Mucosa of descending colon (tissue), 3 donors: ENCODE measurements at places on chromosomes 7 and 10. TPM values are rescaled to one million over a fixed set of nuclear protein-coding genes. Genes with fewer than 3 reads are reported as not detected.

DNA sequence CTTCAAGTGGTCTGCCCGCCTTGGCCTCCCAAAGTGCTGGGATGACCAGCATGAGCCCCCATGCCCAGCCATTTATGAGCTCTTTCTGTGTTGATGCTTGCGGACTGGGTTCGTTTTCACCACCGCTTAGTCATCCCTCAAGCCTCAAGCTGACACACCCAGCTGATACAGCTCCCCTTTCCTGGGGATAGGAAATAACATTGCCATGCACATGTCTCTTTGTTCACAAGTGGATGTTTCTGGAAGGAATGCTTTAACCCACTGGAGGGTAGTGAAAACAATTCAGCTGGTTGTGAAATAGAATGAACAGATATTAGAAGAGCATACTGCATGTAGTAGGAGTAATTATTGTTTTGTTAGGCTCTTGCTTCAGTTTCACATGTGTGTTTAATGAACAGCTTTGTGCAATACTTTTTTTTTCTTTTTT is 8.5 kb upstream of the METTL27 start:
- DNase-seq: peak; percentile 55

Gene AGAP9
- total RNA-seq: 17.4 TPM

DNA sequence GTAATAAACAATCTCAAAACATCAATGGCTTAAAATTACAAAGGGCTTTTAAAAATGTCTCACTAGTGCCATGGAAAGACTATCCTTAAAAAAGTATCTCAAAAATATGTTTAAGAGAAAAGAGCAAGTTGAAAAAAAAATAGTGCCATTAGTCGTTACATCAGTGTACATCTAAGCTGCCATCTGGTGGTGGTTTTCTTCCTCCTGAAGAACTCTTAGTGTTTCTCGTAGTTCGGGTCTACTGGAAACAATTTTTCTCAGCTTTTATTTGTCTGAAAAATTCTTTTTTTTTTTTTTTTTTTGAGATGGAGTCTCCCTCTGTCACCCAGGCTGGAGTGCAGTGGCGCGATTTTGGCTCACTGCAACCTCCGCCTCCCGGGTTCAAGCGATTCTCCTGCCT is 5.9 kb upstream of the GARIN1A start:
- no peak for DNase-seq

Gene DPYSL4
- 0.46 TPM for total RNA-seq

DNA sequence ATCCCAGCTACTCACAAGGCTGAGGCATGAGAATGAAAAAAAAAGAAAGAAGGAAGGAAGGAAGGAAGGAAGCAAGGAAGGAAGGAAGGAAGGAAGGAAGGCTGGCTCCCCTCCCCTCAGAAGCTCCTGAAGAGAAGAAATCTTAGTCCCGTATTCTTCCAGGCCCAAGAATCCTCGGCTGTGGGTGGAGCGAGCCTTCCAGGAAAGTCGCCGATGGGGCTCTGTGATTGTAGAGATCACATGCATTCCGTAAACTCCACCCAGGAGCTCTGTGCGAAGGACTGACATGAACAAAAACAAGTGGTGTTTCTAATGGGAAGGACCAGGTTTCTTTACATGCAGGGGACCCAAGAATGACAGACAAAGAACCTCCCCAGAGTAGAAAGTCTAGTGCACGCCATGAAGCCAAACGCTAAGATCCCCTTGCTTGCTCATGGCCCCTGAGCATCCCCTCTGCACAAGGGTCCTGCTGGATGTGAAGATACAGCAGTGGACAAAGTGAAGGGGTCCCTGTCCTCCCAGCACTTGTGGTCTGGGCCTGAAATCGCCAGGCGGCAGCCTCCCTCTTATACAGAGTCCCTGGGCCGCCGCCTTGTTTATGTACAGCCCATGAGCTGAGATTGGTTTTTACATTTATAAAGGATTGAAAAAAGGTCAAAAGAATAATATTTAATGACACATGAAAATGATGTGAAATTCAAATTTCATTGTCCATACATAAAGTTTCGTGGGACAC is 25.2 kb downstream of the CNPY1 start:
- no peak for DNase-seq

Gene MPP7
- 45.8 TPM for total RNA-seq

- DNase-seq: no peak
Measured at GRCh38 chr10:125788156-125789034, 12.8 kb upstream of the MMP21 start.

Gene RTKN2
- total RNA-seq: 1.8 TPM

DNA sequence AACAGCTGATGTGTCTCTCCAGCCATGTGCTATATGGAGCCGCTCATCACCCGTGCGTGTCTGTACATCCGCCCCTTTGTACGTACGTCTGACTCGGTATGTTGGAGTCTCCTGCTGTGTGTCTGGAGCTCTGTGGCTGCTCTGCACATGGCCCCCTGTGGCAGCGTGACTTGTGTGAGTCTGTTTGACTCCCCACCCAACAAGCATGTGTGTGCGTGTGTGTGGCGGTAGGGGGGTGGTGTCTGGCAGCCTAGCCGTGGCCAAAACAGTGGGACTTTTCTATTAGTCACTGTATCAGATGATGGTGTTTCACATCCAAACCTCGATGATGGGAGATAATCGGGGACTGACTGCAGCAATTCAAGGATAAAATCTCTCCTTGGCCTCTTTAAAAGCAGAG is 94.1 kb downstream of the COL13A1 start:
- no peak for DNase-seq

DNA sequence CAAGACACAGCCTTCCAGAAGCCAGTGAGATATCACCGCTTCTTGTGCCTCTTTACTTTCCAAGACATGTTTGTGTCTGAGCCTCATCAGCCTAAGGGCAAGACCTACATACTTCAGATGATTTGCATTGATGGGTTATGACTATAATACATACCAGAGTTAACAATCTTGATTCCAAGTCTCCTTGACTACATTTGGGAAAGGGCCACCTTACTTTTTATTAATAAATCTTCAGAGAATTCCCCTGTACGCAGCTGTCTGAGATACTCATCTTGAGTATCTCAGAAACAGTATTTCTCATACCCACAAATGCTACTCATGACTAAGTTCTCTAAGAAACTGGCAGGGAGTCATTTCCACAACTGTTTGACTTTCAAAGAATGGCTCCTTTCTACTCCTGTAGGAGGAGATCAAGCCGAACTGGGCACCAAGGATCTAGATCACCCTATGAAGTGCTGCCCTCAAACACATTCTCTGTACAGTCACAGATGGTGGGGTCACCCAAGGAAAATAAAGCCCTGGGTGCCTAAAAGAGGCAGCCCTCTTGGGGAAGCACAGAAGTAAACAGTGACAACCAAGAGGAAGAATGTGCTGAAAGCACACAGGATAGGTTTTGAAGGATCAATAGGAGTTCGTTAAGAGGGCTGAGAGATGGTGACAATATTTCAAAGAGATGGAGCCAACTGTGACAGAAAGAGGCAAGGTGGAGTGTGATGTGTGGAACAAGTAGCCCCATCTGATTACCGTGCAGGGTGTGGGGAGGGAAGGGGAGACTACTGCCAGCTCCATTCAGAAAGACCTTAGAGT is 138.9 kb downstream of the JAZF1 start:
- no peak for DNase-seq

GRCh38 chr7:75687246-75688088 is 51.3 kb downstream of the HIP1 start:
- DNase-seq: no peak

DNA sequence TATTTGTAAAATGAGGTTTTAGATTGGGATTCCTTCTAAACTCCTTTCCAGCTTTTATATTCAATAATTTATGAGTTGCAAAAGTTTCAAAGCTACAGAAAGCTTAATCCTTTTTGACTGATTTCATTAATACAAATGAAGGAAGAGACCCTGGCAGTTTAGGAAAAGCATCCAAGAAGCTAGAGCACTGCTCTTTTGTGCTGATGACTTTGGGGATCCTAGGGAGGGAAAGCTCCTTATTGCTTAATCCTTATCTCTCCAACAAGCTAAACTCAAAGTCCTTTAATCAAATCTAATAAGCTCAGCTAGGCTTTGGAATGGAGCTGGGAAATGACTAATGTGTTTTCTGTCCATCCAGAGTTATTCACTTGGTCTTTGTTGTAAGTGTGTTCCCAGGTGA is 285.4 kb downstream of the ACTR3B start:
- DNase-seq: no peak

Gene ADCY1
- total RNA-seq: 0.55 TPM

Gene KCP
- total RNA-seq: 0.47 TPM

- no peak for DNase-seq
Measured at GRCh38 chr7:158258411-158259130, 329.1 kb downstream of the PTPRN2 start.

- DNase-seq: no peak
Measured at GRCh38 chr7:78675511-78675910, 778.0 kb downstream of the MAGI2 start.
